ENCODE measurements at places on chromosomes 16 and 17. TPM values are rescaled to one million over a fixed set of nuclear protein-coding genes. Genes with fewer than 3 reads are reported as not detected.
A peak's percentile ranks its signal among the peaks of the same experiment; 100 is the strongest.

DNA sequence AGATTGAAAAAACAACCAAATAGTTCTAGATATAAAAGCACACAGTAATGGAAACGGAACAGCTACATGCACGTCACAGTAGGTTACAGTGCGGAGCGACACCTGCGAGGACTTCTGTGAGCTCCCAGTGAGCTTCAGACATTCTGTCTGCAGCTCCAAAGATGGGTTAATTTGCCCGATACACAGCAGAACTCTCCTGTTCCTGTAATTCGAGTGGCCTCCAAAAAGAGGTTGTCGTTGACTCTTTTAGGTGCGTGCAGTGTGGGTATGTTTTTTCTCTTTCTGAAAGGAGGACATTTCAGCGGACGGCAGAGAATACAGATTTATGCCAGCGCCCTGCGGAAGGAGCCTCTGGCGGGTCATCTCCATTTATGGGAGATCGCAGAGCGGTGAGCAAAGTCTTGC is 2.9 kb downstream of the OR1F1 start:
- DNase-seq: no peak

- no peak for DNase-seq
Measured at GRCh38 chr16:4414187-4414917, 2.0 kb downstream of the CORO7 start.

DNA sequence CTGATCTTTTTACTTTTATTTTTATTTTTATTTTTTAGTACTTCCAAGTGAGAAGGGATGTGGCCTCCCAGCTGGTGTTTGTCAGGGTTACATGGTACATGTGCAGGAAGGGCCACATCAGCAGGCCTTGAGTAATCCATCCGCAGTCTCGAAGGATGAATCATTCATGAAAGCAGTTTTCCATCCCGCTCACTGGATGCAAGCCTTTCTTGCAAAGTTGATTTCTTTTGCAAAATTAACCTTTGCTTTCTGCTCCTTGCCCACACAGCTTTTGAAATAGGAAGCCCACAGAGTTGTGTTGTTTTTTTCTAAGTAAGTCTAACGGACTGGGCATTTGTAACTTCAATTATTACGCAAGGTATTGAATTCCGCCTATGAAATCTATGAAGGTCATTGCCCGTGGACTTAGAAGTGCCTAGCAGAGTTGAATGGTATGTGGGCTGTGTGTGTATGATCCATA is 157.4 kb downstream of the PRKCA start:
- DNase-seq: no peak

GRCh38 chr17:19497624-19498023 is 36.0 kb upstream of the SLC47A1 start:
- DNase-seq: no peak

- DNase-seq: no peak
Measured at GRCh38 chr17:59702304-59702703, 4.9 kb downstream of the PTRH2 start.

DNA sequence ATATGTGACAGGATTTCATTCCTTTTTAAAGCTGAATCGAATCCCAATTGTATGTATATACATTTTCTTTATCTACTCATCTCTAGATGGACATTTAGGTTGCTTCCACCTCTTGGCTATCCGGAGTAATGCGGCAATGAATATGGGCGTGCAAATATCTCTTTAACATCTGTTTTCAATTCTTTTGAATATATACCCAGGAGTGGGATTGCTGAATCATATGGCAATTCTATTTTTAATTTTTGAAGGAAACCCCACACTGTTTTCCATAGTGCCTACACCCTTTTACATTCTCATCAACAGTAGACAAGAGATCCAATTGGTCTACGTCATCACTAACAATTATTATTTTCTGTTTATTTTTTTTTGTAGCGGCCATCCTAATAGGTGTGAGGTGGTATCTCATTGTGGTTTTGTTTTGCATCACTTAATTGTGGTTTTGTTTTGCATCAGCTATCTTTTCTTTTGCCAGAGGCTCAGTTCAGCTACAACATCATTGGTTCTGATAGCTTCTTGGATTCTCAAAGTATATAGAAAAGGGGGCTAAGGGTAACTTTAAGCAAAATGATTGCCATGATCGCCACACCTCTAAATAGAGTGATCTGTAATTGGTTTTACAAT is 25.6 kb upstream of the MAP2K6 start:
- DNase-seq: no peak

DNA sequence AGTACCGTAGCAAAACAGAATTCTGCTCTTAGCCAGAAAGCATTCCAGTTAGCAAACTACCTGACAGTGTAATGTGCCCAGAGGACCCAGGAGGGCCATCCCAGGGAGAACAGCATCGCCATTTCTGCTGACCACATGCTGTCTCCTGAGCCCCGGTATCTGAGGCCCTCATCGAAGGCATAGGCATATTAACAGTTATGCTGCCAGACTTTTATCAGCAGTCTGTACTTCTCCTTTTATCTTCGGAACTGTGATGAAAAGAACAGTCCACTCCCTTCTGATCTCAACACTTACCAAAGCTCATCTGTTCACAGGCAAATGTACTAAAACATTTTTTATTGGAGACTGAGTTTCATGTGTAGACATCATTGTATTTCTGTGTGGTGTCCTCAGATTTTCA is 236.4 kb downstream of the PRKCA start:
- no peak for DNase-seq

DNA sequence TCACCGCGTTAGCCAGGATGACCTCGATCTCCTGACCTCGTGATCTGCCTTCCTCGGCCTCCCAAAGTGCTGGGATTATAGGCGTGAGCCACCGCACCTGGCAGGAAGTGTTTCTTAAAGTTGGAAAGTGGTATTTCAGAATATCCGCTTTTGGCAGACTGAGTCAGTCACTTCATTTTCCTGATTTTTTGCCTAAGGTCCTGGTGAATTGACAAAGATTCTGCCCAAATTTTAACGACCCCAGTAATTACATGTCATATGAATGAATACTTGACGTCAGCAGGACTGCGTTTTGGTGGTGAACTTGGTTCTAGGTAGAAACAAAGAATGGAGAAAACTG is 4.5 kb upstream of the BRCA1 start:
- DNase-seq: no peak

- peak; percentile 52 for DNase-seq
Measured at GRCh38 chr17:13415871-13416416, 185.8 kb downstream of the HS3ST3A1 start.

GRCh38 chr16:67547423-67548264 is 14.7 kb upstream of the CTCF start:
- no peak for DNase-seq

GRCh38 chr16:64627781-64628180 is 494.1 kb downstream of the CDH11 start:
- no peak for DNase-seq

- no peak for DNase-seq
Measured at GRCh38 chr17:2040942-2041560, 771 bp upstream of the OVCA2 start.

GRCh38 chr17:31695456-31696090 is 163.5 kb downstream of the COPRS start:
- DNase-seq: no peak

- no peak for DNase-seq
Measured at GRCh38 chr17:74750327-74751069, 2.1 kb downstream of the NHERF1 start.

GRCh38 chr16:63806794-63807506 is 1314.9 kb downstream of the CDH11 start:
- DNase-seq: no peak

DNA sequence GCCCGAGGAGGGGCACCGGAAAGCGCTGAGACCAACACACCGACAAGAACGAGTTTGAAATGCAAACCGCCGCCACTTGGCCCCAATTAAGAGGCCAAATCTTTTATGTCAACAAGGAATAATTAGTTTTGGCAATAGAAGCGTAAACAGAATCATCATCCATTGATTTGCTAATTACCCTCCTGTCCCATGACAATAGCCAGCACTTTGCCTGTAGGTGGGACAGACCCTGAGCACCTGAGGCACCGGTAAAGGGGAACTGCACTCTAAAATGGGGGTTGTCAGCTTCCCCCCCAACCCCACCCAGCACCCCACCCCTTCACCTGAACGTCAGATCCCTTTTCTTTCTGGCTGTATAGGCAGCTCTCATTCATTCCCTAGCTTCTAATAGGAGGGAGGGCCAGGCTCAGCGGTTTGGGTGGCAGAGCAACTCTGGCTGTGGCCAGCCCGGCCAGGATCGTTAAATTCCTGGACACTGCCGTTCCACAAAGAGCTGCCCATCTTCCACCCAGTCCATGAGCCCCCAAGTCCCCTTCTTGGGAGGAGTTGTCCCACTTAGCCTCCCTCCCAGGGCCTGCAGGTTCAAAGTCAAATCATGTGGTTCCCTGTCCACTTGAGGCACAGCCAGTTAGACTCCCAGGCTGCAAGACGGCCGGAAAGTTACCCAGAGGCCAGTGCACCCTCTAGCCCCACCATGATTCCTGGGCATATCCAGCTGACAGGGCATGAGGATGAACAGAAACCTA is 45.8 kb downstream of the WNT3 start:
- no peak for DNase-seq

DNA sequence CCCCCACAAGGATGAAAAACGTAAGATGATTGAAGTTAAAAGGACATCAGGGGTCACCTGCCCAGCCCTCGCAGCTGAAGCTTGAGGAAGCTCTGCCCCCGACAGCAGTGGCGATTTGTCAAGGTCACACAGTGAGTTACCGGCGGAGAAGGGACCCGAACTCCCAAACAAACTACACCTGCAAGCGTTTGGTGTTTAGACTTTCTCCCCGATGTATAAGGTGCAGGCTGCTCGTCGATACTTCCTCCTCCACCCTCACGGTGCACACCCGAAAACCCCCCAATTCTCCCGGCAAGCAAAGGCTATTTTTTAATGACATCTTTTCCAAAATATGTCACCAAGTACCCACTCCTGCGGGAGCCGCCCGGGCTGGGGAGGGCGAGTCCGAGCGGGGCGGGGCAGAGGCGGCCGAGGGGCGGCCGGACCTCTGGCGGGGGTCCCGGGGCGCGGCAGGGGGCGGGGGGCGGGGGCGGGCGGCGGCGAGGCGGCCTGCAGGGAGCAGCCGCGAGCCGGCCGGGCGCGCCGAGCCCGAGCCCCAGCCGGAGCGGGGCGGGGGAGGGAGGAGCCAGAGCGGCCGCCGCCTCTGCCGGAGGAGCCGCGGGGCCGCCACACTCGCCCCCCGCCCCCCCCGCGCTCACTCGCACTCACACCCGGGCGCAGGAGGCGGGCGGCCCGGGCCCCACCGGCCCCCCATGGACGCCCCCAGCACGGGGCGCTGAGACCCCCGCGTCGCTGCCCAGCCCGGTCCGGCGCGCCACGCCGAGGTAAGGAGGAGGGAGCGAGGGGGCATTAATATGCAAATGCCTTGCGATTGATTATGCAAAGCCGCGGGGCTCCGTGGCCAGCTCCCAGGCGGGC is at the start of gene THRA:
Gene THRA (plus strand): TSS at position 637 of the 858 bp plus-strand sequence. CDS start 11,524 bp downstream, outside the sequence.
- DNase-seq: peak; percentile 65

DNA sequence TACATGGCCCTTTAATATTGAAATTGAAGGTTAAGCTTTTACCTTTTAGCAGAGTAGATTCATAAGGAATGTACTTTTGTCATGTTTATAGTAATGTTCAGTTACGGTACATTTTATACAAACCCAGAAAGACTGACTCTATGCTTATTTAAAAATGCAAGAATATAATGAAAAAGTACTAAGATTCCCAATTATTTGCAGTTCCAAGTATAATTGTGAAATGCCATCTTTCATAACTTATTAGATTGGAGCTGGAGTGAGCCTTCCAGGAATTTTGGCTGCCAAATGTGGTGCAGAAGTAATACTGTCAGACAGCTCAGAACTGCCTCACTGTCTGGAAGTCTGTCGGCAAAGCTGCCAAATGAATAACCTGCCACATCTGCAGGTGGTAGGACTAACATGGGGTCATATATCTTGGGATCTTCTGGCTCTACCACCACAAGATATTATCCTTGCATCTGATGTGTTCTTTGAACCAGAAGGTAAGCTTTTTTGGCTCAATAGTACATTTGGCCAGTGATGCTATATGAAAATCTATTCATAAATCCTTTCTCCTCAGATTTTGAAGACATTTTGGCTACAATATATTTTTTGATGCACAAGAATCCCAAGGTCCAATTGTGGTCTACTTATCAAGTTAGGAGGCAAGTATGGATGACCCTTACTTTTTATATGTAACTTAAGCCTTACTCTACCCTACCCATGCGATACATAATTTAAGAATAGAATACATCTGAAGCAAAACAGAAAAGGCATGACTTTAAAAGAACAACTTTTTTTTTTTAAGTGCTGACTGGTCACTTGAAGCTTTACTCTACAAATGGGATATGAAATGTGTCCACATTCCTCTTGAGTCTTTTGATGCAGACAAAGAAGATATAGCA is 4.2 kb downstream of the SRSF2 start:
- no peak for DNase-seq

DNA sequence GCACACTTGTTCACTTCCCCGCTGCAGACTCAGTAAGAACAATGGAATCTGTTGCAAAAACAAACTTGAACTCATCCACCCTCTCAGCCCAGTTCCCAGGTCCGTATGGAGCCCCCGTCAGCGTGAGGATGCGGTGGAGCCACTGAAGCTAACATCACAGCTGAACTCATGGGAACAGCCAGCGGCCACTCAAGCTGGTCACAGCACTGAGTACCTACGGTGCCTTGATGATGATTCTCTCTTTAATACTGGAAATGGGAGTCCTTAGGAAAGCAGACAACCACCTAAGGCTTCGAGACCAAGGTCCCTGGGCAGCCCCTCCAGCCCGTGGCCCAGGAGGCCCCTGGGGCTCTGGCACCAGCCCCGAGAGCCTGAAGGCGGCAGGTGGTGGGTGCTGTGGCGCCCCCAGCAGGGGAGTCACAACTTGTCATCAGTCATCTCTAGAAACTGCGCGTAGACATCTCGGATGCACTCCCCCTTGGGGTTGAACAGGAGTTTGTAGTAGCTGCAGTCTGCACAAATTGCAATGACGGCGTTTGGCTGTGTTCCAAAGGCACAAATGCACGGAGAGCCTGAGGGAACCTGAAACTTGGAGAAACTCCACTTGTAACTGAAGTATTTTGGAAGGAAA is 31.0 kb upstream of the RHOT1 start:
- peak; percentile 65 for DNase-seq

- no peak for DNase-seq
Measured at GRCh38 chr17:41505809-41506767, 676 bp upstream of the KRT13 start.

DNA sequence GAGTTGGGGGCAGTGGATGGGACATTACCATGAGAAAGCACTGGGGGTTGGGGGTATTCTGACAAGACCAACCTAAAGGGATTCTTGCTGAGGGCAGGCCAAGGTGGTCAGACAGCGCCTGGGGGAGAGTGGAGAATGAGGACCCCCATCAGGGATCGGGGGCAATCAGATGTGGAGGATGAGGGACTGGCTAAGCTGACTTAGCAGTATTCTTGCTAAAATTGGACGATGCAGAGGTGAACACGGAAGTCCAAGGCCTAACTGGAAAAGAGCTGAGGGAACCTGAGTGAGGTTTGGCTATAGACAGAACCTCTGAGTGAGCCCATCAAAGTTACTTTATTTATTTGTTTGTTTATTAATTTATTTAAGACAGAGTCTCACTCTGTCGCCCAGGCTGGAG is 9.2 kb downstream of the QPRT start:
- DNase-seq: no peak

Gene OSGIN1
- 2.3 TPM for total RNA-seq

Gene CACNA1G
- 26.1 TPM for total RNA-seq

Gene HSD17B1
- 2.2 TPM for total RNA-seq

Gene CBFA2T3
- total RNA-seq: 11.5 TPM

Gene CCL23
- total RNA-seq: not detected

Gene KRTAP9-4
- total RNA-seq: not detected

Gene NOD2
- 0.52 TPM for total RNA-seq

Gene PPM1E
- 0.31 TPM for total RNA-seq

Gene ABCA3
- 3.5 TPM for total RNA-seq

Gene OTOP3
- total RNA-seq: not detected

Gene SAMD14
- total RNA-seq: 17.3 TPM

Gene PPP1R1B
- total RNA-seq: 0.75 TPM

Gene PPM1D
- 26.7 TPM for total RNA-seq

Gene RCVRN
- total RNA-seq: 1.8 TPM

Gene SLC52A1
- 0.20 TPM for total RNA-seq

Gene CD300A
- total RNA-seq: not detected

All from mesothelial cell of epicardium (in vitro differentiated cells).